WTC11 (cell line): ENCODE measurements at places on chromosomes 12 and 14. TPM values are rescaled to one million over a fixed set of nuclear protein-coding genes. Genes with fewer than 3 reads are reported as not detected.

The NRL gene
- 1.3 to 2.3 TPM (median 1.6 TPM) in 3 replicates for total RNA-seq

The AQP6 gene
- total RNA-seq, result 0.09 to 0.21 TPM (median 0.18 TPM) in 3 replicates

The LALBA gene
- not detected in 3 replicates for total RNA-seq

The DEGS2 gene
- 0.53 to 1.6 TPM (median 0.55 TPM) in 3 replicates for total RNA-seq

The LRP1-AS gene
- total RNA-seq, result not detected in 3 replicates

The ZC2HC1C gene
- total RNA-seq, result 1.3 to 1.8 TPM (median 1.6 TPM) in 3 replicates

The PSMC1 gene
- total RNA-seq, result 75.9 to 92.8 TPM (median 88.9 TPM) in 3 replicates

The TFCP2 gene
- 35.4 to 37.8 TPM (median 37.4 TPM) in 3 replicates for total RNA-seq

The CLSTN3 gene
- total RNA-seq, result 23.7 to 28.2 TPM (median 24.7 TPM) in 3 replicates

The CMA1 gene
- total RNA-seq, result not detected in 3 replicates

The NR1H4 gene
- total RNA-seq, result not detected in 3 replicates

The RTL1 gene
- 0.05 to 0.07 TPM in 2 of 3 replicates, not detected in the other for total RNA-seq
